SHP77 treated with DMSO at 0.1 percent for 48 hours (cell line): ENCODE measurements at places on chromosomes 3 and 15.

DNA sequence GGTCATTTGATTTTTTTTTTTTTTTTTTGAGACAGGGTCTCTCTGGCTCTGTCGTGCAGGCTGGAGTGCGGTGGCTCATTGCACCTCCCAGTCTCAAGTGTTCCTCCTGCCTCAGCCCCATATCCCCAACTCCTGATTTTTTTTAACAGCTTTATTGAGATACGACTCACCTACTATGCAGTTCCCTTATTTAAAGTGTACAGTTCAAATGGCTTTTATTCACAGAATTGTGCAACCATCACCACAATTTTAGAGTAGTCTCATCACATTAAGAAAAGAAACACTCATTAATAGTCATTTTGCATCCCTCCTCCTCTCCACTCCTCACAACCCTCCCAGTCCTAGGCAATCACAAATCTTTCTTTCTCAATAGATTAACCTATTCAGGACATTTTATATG is 1.9 kb upstream of the TRA2B start:
- no peak for DNase-seq

GRCh38 chr15:59689626-59690236 is 611 bp upstream of the BNIP2 start:
- DNase-seq = peak; percentile 76

DNA sequence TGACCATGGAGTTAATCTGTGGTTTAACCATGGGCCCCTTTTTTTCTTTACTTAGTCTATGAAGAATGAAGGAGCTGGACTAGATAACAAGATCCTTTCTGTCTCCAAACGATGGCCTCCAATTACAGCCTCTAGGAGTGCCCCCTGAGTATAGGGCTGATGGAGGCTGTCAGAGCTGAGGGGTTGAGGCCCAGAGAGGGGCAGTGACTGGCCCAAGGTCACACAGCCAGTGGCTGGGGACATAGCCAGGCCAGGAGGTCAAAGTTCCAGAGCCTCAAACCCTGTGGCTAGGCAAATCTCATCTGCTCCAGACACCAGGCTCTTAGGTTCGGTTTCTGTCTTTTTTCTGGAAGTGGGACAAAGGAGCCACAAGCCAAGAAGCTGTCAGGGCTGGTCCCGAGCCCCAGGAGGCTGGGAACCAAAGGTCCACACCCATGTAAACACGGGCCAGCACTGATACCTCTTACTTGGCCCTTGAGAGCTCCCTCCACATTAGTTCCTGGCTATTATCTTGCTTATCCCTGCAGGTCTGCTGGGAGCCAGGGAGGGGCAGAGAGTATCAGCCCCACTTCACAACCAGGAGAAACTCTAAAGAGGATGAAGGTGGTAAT is 10.3 kb downstream of the RHOV start:
- DNase-seq = no peak

- DNase-seq = no peak
Observed at GRCh38 chr3:48184299-48184698, 3.9 kb downstream of the CDC25A start.

DNA sequence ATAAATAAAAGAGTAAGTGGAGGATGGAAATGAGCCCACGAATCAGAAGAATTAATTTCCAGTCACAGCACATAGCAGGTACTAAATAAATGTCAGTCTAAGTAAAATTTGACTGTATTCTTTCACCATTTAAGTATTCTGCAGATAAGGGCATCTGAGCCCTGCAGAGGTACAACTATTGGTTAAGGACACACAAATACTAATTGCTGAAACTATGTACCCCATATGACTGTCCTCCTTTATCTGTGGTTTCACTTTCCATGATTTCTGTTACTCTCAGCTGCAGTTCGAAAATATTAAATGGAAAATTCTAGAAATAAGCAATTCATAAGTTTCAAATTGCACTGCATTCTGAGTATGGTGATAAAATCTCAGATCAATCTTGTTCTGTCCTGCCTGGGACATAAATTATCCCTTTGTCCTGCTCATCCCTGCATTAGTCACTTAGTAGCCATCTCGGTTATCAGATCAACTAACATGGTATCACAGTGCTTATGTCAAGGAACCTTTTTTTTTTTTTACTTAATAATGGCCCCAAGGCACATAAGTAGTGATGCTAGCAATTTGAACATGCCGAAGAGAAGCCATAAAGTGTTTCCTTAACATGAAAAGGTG is 95.1 kb downstream of the LSAMP start:
- no peak for DNase-seq

GRCh38 chr3:151944356-151944755 is 70.9 kb downstream of the SUCNR1 start:
- DNase-seq = no peak

DNA sequence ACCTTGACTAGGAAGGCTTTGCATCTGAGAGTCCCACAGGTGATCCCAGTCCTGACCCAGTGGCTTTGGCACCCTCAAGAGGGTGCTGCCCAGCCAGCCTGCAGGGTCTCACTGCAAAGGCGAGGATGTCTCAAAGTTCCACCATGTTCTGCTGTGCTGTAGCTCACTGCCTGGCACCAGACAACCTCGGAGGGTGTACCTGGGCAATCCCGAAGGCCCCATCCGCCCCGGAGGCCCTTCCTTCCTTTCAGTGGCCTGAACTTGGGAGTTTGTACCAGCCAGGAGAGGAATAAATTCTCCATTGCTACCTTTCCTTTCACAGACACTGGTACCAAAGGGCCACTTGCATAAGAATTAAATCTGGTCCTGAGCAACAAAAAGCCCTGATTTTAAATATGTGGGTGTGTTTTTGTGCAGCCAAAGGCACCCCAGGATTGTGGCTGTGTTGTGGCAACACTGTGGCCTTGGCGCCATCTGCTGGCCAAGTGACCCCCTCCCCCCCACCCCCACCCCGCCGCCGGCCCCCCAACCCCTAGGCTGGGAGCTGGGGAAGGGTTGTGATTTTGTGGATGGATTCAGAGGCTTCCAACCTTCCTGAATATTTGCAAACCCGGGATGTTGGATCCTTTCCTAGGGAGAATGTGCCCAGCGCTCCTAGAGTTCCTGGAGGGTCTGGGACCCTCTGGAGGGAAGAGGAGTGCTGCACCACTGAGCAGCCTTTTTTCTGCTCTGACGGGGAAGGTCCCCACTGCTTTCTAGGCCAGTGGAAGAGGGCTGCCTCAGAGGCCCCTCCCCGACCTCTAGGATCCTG is 9.7 kb upstream of the PTPN23 start:
- no peak for DNase-seq

DNA sequence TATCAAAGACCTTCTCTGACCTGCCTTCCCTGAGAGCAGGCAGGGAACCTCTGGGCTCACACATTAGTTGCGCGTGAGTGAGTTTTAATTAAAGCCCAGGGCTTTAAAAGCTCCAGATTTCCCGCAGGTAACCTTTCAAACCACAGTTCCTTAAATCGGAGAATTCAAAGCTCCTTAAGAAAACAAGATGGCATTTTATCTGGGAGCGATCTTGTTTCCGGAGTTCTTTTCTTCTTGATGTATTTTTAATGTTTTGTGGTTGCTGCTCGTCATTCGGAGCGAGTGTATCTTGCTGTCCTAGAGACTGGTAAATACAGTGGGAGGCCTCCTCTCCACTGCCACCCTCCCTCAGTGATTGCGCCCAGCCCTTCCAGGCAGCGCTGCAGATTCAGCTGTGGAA is 284.3 kb downstream of the CLSTN2 start:
- no peak for DNase-seq
